Effector CD8-positive, alpha-beta T cell (primary cell): ENCODE measurements at places on chromosomes 12 and 14.

GRCh38 chr14:28870033-28870564 is 103.5 kb downstream of the FOXG1 start:
- DNase-seq, result no peak

DNA sequence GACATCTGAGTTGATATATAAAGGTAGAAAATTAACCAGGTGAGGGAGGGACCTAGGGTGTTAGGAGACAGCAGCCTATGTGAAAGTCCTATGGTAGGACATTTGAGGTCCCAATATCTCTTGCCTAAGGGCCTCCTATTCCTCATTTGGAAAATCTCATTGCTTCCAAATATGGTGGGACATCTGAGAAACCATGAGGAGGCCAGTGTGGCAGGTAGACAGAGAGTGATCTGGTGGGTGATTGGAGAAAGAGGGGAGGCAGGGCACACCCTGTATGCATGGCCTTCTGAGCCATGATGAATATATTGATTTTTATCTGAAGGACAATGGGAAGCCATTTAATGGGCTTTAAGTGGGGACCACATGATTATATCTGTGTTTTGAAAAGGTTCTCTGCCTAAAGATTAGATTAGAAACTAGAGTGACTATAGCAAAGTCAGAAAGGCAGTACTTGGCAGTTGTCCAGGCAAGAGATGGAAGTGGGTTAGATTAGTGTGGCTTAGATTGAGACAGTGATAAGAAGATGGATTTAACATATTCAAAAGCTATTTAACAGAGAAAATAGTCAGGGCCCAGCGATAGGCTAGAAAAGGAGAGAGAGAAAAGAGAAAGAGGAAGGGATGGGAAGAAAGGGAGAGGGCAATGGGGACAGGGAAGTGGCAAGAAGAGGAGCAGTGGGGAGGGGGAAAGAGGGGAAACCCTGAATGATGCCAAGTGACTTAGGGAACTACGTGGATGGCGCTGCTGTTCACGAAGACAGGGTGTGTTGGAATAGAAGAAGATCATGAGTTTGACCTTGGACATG is 237.2 kb upstream of the SRRM4 start:
- DNase-seq, result no peak

- no peak for DNase-seq
Observed at GRCh38 chr12:71626768-71627167, 36.9 kb downstream of the ZFC3H1 start.

DNA sequence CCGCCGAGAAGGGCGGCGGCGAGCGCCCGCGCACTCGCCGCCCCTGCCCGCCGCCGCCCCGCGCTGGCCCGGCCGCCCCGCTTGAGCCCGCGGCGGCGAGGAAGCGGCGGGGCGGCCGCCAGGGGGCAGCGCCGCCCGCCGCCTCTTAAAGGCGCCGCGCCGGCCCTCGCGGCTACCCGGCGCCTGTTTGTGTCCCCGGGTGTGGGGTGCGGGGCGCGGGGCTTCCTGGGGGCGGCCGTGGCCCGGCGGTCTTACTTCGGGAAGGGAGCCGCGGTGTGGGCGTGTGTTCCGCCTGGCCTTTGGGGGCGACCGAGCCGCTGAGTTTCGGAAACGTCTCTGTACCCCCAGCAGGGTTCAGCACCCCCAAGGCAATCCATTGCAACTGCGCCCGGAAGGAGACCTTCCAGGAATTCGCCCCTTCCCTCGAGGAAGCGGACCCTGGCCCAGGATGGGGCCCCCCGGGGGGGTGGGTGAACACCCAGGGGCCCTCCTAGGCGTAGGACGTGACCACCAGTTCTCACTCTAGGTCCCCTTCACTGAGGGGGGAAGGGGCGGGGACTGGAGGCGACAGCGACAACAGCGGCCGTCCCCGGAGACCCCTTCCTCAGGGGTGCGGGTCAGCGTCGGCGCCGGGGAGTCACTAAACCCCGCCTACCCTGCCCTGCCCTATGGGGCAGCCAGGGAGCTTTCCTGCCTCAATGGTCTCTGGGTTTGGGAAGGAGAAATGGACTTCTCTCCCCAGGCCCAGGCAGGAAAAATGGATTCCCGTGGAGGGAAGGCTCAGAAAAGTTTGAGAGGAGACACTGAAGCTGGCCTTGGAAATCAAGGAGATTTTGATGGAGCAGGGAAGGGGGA is at the start of gene ITPK1:
ITPK1 (minus strand) TSS at position 105 of the 855 bp plus-strand sequence. CDS start 762 bp downstream, outside the sequence.
- peak; percentile 32 for DNase-seq

DNA sequence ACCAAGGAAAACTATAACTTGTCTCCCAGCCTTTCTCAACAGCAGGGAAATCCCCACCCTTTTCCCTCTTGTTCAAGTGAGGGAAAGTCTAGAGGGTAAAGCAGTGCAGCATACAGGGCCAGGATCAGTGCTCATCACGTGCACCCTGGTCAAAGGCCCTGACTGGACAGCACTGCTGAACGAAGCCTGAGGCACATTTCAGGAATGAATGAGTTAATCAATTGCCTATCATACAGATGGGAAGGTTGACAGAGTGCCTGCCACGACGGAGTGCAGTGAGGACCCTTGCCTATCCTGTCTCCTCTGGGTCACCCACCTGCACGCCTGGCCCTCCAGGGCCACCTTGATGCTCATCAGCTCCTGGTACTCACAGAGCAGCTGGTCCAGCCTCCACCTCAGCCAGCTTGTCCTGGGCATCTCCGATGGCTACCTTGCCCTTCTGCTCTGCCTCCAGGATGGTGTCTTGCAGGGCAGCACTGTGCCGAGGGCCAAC is 11.7 kb upstream of the KRT73 start:
- DNase-seq, result no peak

DNA sequence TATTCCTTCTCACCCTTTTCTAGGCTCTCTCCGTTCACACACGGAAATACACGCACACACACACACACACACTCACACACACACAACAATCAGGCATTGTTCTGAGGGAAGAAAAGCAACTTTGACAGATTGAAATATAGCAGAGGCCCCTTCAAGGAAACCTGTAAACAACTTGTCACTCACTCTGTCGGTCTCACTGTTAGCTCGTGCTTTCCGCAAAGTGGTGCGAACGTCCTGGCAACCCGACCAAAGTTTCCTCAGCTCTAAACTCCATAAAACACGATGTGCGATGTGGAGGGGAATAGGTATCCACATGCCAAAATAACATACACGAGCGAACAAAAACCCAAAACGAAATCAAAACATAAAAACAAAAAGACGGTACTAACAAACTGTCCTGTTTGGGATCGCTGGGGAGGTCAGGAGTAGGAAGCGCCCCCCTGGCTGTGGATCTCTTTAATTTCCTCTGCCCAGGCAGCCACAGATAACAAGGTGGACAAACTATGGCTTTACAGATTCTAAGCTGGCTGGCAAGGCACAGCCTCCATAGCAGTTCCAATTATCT is 822 bp upstream of the SOX5 start:
- no peak for DNase-seq

DNA sequence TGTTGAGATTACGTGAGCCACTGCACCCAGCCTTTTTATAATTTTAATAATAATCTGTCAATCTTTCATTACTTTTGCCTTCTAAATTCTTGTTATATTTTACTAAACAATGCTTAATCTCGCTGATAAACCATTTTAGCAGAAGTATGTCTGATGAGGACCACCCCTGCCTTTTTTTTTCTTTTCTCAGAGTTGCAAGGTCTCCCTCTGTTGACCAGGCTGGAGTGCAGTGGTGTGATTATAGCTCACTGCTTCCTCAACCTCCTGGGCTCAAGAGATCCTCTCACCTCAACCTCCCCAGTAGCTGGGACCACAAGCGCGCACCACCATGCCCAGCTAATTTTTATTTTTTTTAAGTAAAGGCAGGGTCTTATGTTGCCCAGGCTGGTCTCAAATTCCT is 118.6 kb upstream of the DNM1L start:
- DNase-seq, result no peak

GRCh38 chr12:25852792-25853191 is 105.7 kb upstream of the RASSF8 start:
- no peak for DNase-seq

GRCh38 chr12:19550626-19551025 is 111.3 kb downstream of the AEBP2 start:
- no peak for DNase-seq

GRCh38 chr14:75144944-75145343 is 18.1 kb upstream of the NEK9 start:
- no peak for DNase-seq

DNA sequence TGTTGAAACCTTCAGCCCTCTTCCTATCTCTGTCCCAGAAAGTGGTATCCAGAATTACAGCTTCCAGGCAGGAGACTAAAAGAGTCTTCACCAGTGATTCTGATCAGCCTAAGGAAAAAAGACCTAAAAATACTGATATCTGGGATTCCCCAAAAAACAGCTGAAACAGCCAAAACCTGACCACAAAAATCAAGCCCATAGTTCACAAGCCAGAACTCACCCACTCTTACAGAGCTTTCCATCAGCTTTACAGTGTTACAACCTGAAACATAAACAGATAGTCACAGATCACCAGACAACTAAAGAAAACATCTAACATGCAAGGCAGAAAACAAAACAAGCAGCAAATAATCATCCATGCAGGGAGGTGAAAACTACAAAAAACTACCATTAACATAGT is 26.0 kb upstream of the TSPAN8 start:
- DNase-seq, result no peak

DNA sequence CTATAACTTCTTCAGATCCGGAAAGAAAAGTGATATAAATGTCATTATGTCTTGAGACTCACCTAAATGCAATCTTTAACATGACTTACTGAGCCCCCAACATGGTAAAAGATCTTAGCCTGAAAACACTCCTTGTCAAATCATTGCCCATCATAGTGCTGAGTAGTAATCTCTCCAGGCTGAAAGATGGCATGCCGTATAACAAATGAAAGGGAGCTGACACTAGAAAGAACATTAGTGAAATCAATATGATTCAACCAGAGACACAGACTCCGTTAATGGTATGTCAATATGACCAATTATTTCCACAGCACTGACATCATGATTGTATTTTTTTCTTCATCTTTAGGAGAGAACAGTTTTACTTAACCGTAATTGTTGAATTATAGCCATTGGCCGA is 54.4 kb downstream of the BICD1 start:
- no peak for DNase-seq

GRCh38 chr14:63299351-63300110 is 19.2 kb downstream of the GPHB5 start:
- DNase-seq, result no peak

GRCh38 chr12:48852734-48853688 is 1.0 kb upstream of the DDX23 start:
- DNase-seq, result peak; percentile 80

DNA sequence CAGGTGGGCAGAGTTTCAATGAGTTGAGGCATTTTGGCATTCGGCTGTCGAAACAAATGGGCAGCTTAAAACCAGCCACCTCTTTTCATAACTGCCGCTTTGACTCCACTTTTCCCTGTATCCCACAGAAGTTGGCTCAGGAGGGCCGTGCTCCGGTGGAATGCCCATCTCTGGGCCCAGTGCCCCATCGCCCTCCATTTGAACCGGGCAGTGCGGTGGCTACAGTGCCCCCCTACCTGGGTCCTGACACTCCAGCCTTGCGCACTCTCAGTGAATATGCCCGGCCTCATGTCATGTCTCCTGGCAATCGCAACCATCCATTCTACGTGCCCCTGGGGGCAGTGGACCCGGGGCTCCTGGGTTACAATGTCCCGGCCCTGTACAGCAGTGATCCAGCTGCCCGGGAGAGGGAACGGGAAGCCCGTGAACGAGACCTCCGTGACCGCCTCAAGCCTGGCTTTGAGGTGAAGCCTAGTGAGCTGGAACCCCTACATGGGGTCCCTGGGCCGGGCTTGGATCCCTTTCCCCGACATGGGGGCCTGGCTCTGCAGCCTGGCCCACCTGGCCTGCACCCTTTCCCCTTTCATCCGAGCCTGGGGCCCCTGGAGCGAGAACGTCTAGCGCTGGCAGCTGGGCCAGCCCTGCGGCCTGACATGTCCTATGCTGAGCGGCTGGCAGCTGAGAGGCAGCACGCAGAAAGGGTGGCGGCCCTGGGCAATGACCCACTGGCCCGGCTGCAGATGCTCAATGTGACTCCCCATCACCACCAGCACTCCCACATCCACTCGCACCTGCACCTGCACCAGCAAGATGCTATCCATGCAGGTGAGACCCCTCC is 5.0 kb upstream of the RNU7-1 start:
- no peak for DNase-seq
